ENCODE measurements at places on chromosomes 12 and 14.

DNA sequence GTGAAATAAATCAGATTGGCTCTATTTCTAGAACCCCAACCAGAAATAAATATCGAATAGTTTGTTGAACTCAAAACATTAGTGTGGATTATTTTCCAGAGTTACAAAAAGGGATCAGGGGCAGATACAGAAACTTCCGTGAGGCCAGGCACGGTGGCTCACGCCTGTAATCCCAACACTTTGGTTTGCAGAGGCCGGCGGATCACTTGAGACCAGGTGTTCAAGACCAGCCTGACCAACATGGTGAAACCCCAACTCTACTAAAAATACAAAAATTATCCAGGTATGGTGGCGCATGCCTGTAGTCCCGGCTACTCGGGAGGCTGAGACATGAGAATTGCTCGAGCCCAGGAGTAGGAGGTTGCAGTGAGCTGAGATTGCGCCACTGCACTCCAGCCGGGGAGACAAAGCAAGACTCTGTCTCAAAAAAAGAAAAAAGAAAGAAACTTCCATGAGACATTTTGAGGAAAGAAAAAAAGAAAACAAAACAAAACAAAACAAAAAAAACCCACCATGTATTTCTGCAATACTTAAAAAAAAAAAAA is 2.1 kb downstream of the FBXO21 start:
- no peak for DNase-seq

- no peak for DNase-seq
Measured at GRCh38 chr14:75454963-75455546, 27.2 kb downstream of the JDP2 start.

DNA sequence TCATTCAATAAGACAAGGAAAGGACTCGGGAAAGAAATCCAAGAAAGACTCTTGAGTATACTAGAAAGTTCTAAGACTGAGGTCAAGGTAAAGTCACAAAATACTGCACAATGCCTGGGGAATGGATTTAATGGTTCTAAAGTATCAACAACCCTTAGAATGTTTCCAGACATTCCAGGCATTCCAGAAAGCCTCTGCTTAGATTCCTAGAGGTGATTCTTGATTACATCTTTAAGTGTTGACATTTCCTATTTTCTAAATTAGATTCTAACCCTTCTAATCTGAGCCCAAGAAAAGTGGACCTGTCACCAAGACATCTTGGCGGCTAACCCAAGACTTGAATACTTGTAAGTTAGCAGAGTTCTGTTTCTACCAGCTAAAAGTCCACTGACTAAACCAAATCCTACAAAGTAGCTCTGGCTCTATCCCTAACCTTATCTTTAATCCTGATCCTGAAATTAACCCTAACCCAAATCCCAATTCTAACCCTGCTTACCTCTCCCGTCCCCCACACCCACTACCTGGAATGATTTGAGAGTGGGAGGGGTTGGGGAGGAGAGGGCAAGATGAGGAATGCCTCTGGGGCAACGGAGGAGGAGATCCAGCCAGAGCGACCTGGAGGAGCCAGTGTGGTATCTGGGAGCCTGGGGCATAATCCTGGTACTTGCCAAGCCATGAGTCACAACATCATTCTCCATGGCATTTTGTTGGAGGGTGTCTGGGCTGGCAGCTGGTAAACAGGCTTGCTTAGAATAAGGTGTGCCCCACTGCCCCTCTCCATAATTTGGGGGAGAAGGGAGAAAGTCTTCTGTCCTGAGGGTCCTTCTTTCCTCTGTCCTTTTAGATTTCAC is 93.4 kb upstream of the HOXC13 start:
- DNase-seq: no peak

- no peak for DNase-seq
Measured at GRCh38 chr14:89155491-89155890, 261.5 kb downstream of the FOXN3 start.

- DNase-seq: no peak
Measured at GRCh38 chr14:51097287-51097686, 2.4 kb upstream of the TRIM9 start.

GRCh38 chr12:93025145-93026103 is 96.3 kb upstream of the EEA1 start:
- DNase-seq: no peak

GRCh38 chr14:96143906-96144305 is 60.7 kb upstream of the BDKRB2 start:
- no peak for DNase-seq

GRCh38 chr12:101563212-101563611 is 31.6 kb upstream of the MYBPC1 start:
- DNase-seq: no peak

GRCh38 chr12:121248622-121249021 is 38.7 kb downstream of the P2RX4 start:
- no peak for DNase-seq

GRCh38 chr14:76710056-76711010 is 50.9 kb upstream of the VASH1 start:
- DNase-seq: no peak

DNA sequence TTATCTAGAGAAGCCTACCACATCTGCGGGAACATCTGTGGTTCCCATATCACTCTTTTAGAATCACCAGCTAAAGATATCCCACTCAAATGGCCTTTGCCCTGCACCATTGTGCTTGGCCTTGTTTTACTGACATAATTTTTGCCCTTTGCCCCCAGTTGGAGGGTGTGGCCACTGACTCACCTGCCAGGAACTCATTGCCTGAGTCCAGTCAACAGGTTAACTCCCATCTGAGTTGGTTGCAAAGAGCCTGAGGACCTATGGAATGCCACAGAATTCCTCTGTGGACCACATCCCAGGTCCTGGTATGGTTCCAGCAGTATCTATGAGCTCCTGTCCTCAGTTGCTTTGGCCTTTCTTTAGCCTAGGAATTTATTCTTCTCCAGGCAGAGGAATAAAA is 55.7 kb upstream of the PTGR2 start:
- DNase-seq: no peak

GRCh38 chr12:72057330-72057914 is 118.8 kb downstream of the TPH2 start:
- no peak for DNase-seq

Measured in activated naive CD4-positive, alpha-beta T cell treated with anti-CD3 and anti-CD28 coated beads, Interleukin-2, amount 50 U/mL, for 16 hours (primary cell).